ENCODE measurements at places on chromosomes 16 and 17.

DNA sequence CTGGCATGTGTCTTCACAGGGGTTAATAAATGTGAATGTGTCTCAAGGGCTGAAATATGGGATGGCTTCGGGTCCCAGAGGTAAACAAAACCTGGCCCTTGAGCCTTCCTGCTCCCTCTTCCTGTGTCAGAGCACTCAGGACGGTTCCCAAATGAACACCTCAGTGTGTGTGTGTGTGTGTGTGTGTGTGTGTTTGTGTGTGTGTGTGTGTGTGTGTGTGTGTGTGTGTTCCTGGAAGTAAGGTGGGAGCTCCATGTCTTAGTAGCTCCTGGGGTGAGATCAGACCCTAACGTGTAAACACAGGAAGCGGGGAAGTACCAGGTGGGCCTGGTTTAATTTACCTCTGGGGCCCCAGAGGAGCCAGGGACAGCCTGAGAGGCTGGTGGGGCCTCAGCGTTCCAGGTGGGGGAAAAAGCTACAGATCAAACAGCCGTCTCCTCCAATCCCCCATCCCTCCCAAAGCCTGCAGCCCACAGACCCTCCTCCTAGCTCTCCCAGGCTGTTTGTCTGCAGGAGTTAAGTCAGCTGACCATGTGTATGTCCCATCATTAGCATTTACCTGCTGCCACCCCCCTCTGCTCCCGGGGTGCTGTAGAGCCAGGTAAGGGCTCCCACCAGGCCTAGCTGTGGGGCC, 6.1 kb downstream of the KIF19 start:
- no peak for DNase-seq

- DNase-seq: no peak
Observed at GRCh38 chr16:83630979-83631378, 176.8 kb upstream of the HSBP1 start.

- DNase-seq: no peak
Observed at GRCh38 chr17:62134397-62134796, 69.3 kb upstream of the MED13 start.

DNA sequence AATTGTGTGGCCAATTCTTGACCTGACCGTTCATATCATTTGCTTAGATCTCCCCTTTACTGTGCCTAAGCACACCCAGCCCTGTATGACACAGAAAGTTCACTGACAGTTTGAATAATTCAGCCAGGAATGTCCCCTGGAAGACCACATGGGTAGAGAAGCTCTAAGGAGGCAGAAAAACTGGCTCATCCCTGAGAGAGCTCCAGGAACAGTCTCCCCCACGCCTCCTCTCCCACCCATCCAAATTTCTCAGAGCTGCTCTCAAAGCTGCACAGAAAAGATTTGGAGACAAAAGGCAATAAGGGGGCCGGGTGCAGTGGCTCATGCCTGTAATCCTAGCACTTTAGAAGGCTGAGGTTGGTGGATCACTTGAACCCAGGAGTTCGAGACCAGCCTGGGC, 11.2 kb downstream of the PRAC1 start:
- DNase-seq: no peak

DNA sequence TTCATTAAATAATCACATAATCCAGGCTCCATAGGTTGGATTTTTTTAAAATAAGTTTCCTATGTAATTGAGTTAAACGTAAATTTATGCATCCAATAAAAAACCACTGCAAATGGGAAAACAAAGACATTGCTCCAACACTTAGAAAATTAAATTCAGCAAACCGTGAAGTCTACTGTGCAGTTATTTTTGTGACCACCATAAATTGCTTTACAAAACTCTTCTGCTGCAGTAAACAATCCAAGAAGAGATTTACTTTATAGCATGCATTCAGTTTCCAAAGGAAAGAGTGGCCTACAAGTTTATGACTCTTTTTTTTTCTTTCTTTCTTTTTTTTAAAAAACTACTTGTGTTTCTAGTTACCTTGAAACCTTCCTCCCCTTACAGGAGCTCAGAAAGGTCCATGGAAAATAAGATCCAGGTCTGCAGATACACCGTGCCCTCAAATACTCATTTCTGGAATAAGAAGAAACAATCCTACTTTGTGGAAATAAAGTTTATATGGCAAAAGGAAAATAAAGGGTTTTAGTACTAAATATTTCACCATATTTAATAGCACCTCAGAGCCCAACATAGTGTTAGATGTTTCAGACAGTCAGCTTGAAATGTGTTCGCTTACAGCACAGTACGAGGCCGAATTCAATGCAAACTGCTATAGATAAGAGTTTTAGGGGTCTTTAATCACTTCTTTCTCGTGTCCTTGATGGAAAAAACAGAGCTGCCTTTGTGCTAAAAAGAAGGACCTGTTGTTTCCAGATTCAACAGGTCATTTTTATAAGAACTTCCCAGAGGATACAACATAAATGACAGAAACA, 3.2 kb downstream of the HS3ST3A1 start:
- DNase-seq: no peak

GRCh38 chr16:79849119-79849518, 248.6 kb upstream of the MAF start:
- DNase-seq: no peak

DNA sequence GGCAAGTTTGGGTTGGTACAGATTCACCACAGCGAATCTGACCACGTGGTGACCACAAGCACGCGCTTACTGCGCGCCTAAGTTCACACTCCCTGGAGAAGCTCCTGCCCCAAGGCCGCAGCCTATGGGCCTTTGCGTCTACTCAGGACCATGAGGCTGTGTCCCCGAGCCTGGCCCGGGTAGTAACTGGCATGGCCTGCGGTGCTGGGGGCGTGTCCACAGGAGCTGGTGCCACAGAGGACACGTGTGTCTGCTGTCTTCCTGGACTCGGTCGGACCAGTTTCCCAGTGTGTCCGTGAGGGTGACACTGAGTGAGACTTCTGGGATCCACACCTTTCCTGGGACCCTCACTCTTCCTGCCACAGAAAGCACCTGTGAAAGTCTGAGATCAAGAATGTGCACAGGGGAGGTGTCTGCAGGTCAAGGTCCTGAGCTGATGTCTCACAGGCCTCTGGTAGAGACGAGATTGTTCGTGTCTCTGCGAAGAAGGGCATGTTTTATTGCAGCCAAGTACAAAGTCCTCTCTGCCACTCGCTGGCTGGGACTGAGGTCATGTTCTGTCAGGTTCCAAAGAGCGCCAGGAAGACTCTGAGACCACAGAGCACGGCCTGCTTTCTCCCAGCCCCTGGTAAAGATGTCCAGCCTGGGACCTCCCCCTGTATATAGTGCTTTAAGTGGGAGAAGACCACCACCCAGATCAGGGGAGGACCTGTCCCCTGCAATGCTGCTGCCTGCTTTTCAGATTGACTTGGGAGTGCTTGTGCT, 25.2 kb upstream of the CAPN15 start:
- no peak for DNase-seq

DNA sequence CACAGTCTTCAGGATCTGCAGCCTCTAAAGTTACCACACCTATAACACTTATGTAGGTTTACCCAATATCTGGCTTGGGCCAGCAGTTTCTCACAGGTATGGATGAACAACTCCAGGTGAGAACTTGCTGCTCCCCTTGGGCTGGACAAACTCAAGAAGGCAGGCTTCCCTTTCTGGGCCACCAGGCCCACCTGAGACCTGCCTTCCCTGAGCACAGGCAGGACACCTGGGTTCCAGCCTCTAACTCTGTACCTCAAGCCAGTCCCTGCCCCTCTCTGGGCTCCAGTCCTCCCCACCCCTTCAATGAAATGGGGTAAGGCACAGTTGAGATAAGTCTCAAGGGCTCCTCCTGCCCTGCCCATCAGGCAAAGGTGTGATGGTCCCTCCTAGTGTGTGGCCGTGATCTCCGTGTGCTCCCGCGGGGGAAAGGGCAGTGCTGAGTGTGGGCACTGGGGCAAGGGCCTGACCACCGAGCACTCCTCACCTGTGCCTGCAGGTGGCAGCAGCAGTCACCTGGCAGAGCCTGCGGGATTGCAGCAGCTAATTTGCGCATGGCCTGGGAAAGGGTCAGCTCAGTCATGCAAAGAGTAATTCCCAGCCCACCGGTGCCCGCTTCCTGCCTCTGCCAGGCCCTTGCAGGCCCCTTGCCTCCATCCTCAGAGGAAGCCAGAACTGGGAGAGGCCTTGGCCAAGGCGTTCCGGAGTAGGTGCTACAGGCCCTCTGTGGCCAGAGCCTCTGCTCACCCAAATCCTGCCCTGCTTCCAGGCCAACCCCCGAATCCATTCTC, 28.2 kb upstream of the ADGRG1 start:
- DNase-seq: no peak

- no peak for DNase-seq
Observed at GRCh38 chr16:59181821-59182420, 447.8 kb upstream of the GOT2 start.

DNA sequence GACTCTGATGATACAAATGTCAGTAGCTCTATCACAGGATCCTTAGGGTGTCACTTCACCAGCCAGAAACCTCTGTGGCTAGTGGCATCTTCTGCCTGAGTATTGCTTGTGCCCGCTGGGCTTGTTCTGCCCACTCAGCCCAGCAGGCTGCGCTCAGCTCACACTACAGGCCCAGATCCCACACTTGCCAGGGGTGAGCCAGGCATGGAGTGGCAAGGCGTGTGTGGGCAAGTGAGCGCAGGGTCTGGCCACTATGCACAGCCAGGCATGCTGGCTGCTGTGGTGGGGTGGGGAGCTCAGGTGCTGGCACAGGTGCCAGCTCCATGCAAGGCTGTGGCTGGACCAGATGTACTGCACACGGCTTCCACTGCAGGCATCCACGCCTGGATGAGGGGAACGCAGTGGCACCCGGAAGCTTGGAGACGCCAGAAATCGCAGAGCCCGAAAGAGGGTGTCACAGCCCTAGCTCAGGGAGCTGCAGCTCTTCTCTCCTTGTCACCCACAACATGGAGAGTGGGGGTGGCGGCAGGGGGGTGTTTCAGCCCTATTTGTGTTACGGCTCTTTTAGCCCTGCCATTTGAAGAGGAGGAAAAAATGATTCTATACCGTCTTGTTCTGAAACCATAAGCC, 10.2 kb downstream of the CFAP97D1 start:
- DNase-seq: peak; percentile 50

DNA sequence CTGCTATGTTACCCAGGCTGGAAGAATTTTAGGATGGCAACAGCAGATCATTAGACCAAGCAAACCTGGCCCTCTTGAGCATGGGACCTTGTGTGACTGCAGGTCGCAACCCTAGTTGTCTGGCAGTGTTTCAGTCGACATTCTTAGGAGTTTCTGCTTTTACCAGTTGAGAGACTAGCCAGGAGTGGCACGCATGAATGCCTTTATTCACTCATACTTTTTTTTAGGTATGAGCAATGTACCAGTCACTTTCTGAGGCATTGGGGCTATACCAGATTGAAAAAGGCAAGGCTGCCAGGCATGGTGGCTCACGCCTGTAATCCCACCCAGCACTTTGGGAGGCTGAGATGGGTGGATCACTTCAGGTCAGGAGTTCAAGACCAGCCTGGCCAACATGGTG, 28.2 kb upstream of the HAS3 start:
- DNase-seq: peak; percentile 7

DNA sequence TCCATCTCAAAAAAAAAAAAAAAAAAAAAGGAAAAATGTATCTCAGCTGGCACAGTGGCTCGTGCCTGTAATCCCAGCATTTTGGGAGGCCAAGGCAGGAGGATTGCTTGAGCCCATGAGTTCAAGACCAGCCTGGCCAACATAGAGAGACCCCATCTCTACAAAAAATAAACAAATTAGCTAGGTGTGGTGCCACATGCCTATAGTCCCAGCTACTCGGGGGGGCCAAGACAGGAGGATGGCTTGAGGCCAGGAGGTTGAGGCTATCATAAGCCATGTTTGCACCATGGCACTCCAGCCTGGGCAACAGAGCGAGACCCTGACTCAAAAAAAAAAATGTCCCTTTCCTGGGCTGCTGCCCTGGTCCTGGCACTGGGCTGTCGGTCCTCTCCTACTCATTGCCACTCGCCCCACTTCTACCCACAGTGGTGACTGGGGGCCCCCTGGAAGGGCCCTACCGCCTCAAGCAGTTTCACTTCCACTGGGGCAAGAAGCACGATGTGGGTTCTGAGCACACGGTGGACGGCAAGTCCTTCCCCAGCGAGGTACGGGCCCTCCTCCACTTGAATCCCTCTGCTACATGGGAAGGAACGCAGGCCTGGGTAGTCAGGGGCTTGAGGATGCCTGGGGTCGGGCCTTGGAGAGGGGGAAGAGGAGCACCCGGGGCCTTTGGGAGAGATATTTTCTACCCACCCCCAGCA, 6.1 kb downstream of the CA7 start:
- no peak for DNase-seq

DNA sequence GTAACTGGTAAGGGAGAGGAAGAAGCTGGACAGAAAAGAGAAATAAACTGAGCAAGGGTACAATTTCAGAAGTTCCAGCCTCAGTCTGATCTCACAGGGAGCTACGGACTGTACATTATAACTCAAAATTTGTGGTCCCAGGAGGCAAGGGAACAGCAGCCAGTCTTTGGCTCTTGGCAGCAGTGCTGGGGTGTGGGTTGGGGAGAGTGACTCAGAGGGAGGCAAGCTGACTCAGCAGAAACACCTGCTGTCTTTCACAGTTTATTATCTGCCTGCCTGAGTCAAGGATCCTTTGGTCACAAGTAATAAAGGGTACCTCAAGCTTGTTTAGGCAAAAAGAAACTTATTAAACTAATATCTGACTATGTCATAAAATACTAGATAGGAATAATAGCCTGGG, 73.5 kb upstream of the KIF2B start:
- no peak for DNase-seq

DNA sequence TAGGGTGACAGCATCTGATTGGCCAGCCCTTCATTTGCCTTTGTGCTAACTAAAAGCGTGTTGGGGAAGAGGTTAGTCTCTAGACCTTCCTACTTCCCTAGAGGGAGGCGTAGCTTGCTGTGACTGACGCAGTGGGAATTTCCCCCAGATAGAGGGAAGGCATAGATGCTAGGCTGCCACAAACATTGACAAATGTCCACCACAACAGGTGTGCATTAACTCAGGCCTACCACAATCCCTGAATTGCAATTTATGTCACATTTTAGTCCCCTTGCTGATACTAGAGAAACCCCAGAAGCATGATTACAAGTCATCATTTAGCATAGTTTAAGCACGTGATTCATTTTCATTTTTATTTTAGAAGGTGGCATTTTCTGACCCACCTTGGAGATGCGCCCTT, 76.3 kb upstream of the WSB1 start:
- no peak for DNase-seq

DNA sequence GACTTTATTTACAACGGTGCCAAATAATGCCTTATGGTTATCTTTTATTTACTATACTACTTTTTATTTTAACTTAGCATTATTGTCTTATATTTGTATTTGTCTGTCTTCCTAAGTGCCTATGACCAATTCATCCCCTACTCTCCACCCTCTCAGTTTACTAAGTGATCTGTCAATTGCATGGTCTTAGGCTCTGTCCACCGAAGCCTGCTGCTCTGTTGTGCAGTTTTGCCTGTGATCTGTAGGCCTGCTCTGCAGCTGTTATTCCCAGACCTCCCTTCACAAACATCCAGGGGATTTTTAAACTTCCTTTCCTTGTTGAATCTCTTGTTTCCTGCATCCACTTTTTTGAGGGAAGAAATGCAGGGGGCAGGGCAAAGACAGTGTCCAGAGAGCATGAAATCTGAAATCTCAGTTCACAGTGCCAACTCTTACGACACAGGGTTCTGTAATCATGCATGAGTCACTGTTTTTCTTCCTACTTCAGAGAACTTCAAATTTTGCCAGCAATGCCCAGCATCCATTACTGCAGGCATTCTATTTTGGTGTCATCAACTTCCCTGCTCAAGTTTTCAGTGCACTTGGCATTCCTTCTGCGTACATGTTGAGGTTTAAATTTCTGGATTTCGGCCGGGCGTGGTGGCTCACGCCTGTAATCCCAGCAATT, 11.4 kb downstream of the SLFN5 start:
- no peak for DNase-seq
